Suppressor macrophage treated with lipopolysaccharide for 4 hours (primary cell): ENCODE measurements at places on chromosomes 3 and 15.

- DNase-seq, result peak; percentile 90
Measured at GRCh38 chr3:161035711-161036110, 69.4 kb downstream of the B3GALNT1 start.

DNA sequence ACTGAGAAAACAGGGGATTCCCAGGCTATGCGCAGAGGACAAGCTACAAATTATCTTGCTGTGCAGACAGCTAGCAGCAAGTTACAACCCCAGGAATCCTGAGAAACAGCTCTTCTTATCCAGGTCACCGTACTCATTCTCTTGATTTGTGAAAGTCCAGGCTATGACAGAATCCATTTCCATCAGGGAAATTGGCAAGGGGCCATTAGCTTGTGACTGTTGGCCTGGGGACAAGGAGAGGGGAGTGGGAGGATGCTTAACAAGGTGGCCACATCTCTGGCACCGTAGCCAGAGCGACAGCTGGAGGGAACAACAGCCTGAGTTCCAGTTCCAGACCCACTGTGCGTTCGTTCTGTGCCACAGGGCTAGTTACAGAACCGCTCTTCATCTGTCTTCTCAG lies 44.9 kb upstream of the PLXNA1 start:
- no peak for DNase-seq

GRCh38 chr3:117700573-117701360 lies 991.2 kb downstream of the TUSC7 start:
- no peak for DNase-seq

- DNase-seq, result no peak
Measured at GRCh38 chr15:68402432-68403160, 29.4 kb downstream of the ITGA11 start.

DNA sequence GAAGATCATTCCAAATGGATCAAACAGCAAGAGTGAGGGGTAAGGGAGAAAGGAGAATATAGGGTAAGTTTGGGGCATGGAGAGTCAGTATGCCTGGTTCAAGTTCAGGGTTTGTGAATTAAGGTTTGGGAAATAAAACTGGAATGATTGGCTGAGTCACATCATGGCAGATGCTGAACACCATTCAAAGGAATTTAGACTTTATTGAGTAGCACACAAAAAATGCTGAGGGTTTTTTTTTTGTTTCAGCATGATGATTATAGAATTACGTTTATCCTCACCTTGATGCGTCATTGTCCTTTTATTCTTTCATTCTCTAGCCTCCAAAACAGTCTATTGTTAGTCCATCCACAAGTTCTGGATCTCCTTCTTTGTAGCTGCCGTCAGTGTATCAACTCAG lies 220.0 kb upstream of the UMPS start:
- no peak for DNase-seq

GRCh38 chr3:146476094-146476740 lies 6.9 kb upstream of the PLSCR2 start:
- DNase-seq, result no peak

DNA sequence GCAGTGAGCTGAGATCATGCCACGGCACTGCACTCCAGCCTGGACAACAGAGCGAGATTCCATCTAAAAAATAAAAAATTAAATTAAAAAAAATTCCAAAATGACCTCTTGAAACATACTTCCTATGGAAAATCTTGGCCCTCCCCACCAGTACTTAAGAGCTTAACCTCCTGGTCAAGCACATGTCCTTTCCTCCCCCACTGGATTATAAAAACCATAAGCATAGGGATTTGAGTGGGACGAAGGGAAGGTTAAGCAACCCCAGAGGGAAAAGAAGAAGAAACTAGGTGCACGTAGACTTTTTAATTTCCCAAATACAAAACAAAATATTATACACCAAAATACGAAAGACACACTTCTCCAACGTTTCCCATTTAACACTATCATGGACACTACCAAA lies 25.3 kb downstream of the SLC4A7 start:
- peak; percentile 5 for DNase-seq

- DNase-seq, result no peak
Measured at GRCh38 chr3:14307656-14308302, 94.6 kb upstream of the SLC6A6 start.

DNA sequence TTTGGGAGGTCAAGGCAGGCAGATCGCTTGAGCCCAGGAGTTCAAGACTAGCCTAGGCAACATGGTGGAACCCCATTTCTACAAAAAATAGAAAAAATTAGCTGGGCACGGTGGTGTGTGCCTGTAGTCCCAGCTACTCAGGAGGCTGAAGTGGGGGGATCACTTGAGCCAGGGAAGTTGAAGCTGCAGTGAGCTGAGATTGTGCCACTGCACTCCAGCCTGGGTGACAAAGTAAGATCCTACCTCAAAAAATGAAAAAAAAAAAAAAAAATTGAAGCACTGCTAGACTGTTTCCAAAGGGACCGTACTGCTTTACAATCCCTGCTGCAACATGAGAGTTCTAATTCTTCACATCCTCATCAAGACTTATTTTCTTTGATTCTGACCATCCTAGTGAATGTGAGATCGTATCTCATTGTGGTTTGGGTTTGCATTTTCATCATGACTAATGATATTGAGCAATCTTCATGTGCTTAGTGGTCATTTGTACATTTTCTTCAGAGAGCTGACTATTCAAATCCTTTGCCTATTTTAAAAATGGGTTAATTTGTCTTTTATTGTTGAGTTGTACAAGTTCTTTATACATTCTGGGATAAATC lies 10.8 kb downstream of the CMTM8 start:
- DNase-seq, result peak; percentile 75

DNA sequence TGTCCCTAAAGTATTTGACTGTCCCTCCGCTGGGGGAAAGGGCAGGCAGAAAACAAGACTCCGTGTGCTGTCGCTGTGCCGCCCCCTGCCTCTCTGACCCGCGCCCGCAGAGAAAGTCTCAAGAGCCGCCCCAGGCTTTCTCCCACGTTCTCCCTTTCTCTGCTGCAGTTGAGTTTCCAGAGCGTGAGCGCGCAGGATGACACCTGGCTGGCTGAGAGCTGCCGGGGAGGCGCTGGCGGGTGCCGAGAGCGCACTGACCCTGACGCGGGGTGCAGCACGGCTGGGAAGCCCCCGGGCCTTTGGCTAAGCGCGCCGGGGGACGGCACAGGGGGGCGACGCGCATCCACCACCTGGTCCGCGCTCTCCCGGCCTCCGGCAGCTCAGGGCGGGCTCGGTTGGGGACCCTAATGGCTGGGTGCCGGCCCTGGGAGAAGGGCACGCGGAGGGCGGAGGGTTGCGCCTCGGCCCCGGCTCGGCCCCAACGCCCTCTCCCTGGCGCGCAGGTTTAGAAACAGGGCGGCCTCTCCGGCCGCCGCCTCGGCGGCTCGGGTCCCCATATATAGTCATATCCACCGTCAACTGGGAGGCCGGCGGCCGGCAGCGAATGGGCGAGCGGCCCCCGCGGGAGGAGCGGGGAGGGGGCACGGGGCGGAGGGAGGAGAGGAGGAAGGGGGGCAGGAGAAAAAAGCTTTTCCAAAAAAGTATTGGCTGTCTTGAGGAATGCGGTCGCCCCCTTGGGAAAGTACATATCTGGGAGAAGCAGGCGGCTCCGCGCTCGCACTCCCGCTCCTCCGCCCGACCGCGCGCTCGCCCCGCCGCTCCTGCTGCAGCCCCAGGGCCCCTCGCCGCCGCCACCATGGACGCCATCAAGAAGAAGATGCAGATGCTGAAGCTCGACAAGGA lies at the start of gene TPM1:
Gene TPM1, plus strand, starts transcription at position 774 of the 903 bp plus-strand sequence. Its CDS starts 83 bp downstream, at position 857.
- no peak for DNase-seq

DNA sequence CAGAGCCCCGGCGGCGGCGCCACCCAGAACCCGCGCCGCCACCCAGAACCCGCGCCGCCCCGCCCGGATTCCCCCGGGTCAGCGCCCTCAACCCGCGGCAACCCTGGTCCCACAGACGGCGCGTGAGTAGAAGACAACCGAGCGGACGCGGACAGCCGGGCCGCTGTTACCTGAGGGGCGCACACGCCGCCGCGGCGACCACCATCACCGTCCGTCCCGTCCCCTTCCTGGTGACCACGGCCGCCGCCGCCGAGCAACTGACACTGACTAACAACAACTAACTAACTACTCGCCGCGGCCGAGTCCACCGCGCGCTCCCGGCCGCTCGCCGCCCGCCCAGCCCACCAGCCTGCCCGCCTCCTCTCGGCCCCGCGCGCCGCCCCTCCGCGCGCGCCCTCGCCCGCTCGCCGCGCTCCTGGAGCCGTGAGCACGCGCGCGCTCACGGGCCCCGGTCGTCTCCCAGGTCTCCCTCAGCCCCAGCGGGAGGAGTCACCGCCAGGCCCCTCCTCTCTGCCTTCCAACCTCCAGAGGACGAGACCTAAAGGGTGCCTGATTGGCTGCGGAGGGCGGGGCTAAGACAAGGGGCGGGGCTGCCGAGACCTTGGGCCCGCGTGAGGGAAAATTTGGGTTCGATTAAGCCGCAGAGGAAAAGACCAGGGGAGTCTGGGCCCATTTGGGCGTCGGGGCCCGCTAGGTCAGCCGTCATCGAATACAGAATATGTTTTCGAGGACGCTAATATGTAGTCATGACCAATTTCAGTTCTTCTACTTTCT lies at the start of gene PEAK1:
Gene PEAK1, minus strand, starts transcription at position 269 of the 774 bp plus-strand sequence. CDS start 238,178 bp downstream, outside the sequence.
- DNase-seq, result peak; percentile 99

- peak; percentile 57 for DNase-seq
Measured at GRCh38 chr3:130276203-130276803, 69.2 kb upstream of the COL6A5 start.

GRCh38 chr3:129536374-129536667 lies 6.7 kb upstream of the H1-8 start:
- DNase-seq, result no peak

- DNase-seq, result no peak
Measured at GRCh38 chr3:126133606-126134005, 46.8 kb downstream of the ALDH1L1 start.

GRCh38 chr15:26395624-26396023 lies 377.2 kb downstream of the GABRB3 start:
- no peak for DNase-seq

- DNase-seq, result no peak
Measured at GRCh38 chr3:172685331-172686214, 25.3 kb downstream of the NCEH1 start.

DNA sequence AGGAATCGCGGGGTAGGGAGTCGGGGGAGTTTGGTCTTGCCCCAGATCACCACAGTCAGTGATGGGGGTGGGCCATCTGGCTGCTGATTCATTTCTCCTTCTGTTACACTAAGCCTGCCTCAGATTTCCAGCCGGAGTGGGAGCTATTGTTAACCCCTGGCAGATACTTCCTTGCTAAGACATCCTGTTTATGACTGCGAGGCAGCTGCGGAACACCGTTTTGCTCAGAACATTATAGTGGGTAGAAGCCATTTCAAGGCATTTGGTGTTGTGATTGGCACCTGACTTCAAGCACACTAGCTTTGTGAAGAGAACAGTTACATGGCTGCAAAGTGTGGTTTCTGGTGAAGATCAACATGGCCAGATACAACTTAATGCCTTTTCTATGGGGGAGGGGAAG lies 73.8 kb downstream of the FLNB start:
- peak; percentile 26 for DNase-seq

DNA sequence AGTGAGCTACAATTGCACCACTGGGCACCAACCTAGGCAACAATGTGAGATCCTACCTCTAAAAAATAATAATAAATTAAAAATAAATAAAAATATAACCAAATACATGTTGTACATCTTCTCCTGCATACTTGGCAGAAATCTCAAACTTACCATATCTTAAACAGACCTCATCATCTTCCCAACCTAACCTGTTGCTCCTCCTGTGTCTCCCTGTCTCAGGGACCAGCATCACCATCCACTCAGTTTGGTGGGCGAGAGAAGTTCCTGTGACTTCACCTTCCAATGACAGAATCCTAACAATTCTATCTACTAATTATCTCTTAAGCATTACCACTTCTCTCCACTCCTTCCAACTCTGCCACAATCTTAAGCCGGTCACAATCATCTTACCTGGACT lies 3.3 kb downstream of the PIK3R4 start:
- DNase-seq, result no peak

- no peak for DNase-seq
Measured at GRCh38 chr3:194237110-194237509, 101.2 kb downstream of the HES1 start.

GRCh38 chr3:31247063-31247447 lies 285.7 kb upstream of the STT3B start:
- no peak for DNase-seq

- no peak for DNase-seq
Measured at GRCh38 chr15:60871152-60871551, 357.9 kb downstream of the RORA start.

DNA sequence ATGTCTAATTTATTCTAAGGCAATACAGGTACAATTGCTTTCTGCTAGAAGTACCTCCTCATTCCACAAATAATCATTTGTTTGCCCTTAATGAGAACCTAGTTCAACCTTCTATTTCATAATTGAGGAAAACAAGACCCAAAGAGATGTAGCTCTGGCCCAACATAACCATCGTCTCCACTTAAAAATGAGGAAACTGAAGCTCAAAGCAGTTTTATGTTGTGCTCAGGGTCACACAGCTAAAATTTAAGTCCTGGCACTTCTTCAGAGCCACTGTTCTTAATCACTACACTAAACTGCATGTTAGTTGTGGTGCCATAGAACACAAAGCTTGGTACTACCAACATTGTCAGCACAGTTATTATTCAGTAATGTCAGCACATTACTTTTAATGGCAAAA lies 108.0 kb downstream of the SERPINI1 start:
- DNase-seq, result no peak

- DNase-seq, result no peak
Measured at GRCh38 chr15:100275641-100276040, 66.1 kb downstream of the ADAMTS17 start.

- no peak for DNase-seq
Measured at GRCh38 chr15:64162478-64162868, 349 bp downstream of the PPIB start.

DNA sequence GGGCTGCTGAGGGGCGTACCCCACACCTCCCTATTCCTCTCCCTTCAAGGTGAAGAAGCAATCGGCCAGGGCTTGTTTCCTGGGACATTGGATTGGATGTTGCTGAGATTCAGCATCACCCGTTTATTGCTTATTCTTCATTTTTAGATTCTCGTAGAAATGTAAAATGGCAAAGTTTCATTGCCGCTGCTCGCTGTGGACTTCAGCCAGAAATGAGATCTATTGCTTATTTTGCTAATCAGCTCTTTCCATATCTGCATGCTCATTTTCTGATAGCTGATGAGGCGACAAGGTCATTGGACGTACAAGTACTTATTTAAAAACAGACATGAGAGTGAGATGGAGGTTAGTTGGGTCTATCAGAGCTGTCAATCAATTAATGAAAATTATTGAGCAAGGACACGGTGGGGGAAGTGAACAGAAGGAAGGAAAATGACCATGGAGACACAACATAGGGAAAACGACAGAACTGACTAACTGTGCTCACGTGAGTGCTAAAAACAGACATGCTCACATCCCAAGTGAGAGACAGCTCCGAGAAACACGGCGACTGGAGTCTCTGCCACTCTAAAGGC lies 471.2 kb downstream of the NR2F2 start:
- DNase-seq, result no peak

DNA sequence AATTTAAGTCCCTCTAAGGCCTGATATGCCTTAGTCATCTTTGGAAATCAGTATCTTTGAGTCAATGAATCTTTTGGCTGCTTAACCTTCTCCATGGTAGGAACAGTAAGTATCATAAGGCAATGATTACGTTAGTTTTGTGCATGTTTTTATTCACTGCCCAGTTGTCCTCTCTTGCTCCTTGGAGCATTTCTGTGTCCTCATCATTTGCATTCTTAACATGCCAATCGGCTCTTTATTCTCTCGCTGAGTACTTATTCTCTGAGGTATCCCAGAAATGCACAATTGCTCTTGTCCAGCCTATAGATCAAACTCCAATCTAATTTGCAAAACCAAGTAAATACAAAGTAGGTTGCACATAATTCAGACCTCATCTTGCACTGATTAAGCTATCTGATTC lies 405.0 kb upstream of the IL12A start:
- DNase-seq, result no peak
